ENCODE measurements at places on chromosomes 5 and 9.
A peak's percentile ranks its signal among the peaks of the same experiment; 100 is the strongest.

GRCh38 chr5:148849461-148849860 is 23.1 kb downstream of the ADRB2 start:
- DNase-seq = no peak

DNA sequence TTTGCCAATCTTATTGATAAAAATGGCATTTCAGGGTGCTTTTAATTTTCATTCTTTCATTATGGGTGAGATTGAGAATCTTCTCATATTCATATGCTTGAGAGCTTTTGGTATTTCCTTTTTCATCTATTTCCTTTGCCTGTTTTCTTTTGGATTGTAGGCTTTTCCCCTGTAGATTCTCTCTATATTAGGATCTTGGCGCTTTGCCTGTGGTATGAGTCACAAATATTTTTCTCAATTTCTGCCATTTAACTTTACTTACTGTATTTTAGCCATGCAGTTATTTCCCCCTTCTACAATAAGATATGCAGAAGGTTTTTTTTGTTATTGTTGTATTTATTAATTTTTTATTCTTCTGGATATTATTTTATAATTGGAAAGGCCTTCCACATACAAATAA is 21.5 kb upstream of the KLF9 start:
- DNase-seq = no peak

DNA sequence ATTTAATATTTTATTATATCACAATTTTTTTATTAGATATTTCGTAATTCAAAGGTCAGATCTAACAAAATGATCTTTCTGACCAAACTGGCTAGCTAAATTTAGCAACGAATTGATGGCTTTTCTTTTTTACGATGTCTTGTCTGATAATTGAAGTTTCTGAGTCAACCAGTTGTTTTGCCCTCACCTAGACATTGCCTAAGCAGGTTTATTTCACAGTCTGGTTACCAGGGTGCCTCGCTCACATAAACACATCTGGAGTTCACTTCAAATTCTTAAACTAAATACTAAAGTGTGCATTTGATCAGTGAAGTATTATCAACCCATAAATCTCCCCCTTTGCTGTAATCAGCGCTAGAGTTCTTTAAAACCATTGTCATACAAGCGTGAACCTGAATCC is 448.3 kb downstream of the TLE4 start:
- DNase-seq = no peak

GRCh38 chr9:25602400-25603044 is 75.7 kb downstream of the TUSC1 start:
- no peak for DNase-seq

- DNase-seq = no peak
These were observed 110.9 kb upstream of the GPR151 start for GRCh38 chr5:146626936-146627335.

GRCh38 chr5:170885256-170885655 is 23.4 kb downstream of the RANBP17 start:
- DNase-seq = no peak

- DNase-seq = no peak
These were observed 316.6 kb downstream of the TLE1 start for GRCh38 chr9:81372628-81373191.

- DNase-seq = no peak
These were observed 20.1 kb upstream of the CXCL14 start for GRCh38 chr5:135598691-135599395.

DNA sequence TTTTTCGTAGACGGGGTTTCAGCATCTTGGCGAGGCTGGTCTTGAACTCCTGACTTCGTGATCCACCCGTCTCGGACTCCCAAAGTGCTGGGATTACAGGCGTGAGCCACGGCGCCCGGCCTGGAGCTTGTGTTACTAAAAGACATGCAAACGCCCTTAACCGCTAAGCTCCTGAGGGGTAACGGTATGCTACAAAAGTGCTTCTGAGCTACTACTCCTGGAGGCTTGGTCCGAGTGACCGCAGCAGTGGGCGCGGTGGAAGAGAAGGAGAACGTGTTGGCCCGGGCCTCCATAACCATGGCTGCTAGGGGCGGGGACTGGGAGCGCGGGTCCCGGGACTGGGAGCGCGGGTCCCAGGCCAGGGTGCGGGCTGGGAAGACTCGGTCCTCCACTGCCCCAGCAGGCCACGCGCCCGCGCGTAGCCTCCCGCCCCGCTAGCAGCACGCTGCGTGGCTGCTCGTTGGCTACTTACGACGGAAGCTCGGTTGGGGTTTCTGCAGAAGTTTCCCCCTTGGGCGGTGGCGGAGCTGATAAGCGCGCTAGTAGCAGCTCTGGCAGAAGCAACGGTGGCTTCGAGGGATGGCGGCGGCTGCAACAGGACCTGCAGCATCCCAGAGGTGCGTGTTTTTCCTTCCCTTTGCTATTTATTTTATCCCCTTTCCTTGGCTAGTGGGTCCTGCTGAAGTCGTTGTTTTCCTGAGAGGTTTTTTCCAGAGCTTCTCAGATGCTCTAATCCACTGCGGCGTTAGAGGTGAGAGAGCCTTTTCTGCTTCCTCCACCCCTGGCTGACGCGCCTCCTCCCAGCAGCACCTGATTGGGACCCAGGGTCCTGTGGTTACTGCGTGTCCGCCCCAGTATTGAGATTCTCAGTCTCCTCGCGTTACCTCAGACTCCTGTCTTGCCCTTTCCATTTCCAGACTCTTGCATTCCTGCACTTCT is 69.2 kb upstream of the CCDC180 start:
- peak; percentile 97 for DNase-seq

DNA sequence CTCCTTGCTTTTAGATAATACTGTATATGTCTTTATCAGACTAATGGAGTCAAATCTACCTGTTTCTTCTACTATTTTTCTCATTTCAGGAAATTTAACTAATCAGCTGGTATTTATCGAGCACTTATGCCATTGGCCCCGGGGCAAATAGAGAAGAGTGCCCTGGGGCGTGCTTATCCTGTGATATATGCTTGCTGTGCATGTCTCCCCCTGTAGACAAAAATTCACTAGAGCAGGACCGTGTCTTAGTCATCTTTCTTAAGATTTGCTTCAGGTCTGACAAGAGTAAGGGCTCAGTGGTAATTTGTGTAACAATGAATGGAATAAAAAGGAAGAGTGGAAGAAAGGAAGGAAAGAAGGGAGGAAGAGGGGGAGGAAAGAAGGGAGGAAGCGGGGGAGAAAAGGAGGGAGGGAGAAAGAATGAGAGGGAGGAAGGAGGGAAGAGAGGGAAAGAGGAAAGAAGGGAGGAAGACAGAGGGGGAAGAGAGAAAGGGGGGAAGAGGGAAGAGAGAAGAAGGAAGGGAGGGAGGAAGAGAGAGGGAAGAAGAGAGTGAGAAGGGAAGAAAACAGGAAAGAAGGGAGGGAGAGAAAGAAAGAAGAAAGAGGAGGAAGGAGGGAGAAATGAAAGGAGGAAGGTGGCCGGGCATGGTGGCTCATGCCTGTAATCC is 295.7 kb upstream of the PANK3 start:
- no peak for DNase-seq

DNA sequence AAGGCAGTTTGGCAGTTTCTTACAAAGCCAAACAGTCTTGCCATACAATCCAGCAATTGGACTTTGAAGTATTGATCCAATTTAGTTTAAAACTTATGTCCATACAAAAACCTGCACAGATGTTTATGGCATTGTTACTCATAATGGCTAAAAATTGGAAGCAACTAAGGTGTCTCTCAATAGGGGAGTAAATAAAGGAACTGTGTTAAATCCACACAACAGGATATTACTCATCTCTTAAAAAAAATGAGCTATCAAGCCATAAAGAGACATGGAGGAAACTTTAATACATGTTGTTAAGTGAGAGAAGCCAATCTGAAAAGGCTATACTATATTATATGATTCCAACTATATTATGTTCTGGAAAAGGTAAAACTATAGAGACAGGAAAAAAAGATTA is 313.6 kb upstream of the CD180 start:
- no peak for DNase-seq

GRCh38 chr9:75001719-75002421 is 26.2 kb downstream of the CARNMT1 start:
- no peak for DNase-seq

GRCh38 chr9:117465706-117466105 is 50.8 kb upstream of the ASTN2 start:
- DNase-seq = no peak

- no peak for DNase-seq
These were observed 67.4 kb downstream of the CTSL start for GRCh38 chr9:87793292-87793691.

GRCh38 chr9:131084661-131085369 is 11.5 kb upstream of the AIF1L start:
- no peak for DNase-seq

DNA sequence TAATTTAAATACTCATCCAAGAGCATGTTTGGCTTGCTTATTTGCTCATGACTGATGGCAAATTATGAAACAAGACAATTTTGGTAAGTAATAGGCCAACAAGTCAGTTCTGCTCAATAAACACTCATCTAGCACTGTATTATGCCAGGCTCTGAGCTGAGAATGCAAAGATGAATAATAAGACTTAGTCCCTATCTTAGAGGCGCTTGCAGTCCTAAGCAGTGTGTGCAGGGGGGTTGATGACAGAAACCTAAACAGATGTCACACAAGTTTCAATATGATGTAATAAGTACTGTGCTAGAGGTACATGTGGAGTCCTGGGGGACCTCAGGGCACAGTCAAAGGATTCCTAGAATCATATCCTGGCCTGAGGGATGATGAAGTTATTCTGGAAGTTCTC is 287.6 kb upstream of the ADRA1B start:
- DNase-seq = no peak

- DNase-seq = no peak
These were observed 101.6 kb upstream of the PTPN3 start for GRCh38 chr9:109599711-109600110.

DNA sequence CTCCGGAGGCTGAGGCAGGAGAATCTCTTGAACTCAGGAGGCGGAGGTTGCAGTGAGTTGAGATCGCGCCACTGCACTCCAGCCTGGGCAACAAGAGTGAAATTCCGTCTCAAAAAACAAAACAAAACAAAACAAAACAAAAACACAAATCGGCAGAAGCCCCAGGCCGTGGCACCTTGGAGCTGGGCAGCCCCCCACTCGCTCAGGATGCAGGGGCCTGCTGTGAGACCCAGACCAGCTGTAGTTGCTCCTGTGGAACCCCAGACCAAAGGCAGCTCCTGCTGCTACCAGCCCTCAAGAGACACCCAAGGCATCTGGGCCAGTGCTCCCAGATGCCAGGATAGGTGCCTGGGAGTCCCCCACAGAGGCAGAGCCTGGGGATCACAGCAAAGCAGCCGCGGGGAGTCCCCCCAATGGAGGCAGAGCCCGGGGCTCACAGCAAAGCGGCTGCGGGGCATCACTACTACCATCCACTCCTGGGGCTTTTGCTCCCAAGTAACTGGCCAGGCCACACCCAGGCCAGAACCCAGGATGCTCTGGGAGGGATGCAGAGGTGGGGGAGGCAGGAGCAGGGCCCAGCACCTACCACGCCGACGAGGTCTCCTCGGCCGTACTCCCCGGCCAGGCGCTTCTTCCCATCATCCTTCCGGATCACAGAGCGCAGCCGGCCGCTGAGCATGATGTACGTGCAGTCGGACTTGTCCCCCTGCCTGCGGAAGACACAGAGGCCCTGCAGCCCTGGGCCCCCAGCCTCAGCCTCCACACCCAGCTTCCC is 37.7 kb upstream of the NSMF start:
- DNase-seq = no peak

GRCh38 chr9:133135146-133135745 is 14.2 kb upstream of the RALGDS start:
- peak; percentile 80 for DNase-seq

DNA sequence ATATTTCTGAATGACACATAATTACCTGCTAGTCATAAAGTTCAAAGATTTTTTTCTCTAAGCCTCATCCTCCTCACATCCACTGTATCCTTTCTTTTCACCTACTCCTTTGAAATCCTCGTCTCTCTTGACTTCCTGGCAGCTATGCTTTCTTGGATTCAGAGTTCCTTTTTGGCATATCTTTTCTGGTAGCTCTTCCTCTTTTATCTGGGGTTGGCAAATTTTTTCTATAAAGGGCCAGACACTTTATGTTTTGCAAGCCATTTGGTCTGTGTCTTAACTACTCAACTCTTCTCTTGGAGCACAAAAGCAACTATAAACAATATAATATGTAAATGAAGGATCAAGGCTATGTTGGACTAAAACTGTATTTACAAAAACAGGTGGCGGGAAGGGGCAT is 197.5 kb downstream of the KIAA0825 start:
- no peak for DNase-seq

GRCh38 chr5:38789777-38790176 is 56.0 kb upstream of the OSMR start:
- DNase-seq = no peak

DNA sequence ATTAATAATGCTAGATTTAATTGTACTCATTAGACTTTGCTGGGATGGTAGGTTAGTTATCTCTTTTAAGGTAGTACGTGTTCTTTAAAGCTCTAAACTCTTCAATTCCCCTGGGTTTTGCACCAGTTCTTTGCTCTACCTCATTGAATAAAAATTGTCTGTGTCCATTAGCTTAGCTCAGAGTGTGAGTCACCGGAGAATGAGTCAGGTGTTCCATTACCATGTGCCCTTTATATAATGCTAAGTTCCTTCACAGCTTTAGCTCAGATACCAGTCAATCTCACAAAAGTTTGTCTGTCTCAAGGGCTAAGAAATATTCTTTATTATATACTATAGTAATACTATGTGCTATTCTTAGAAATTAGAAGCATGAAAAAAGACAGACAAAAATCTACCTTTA is 339.4 kb downstream of the PRELID2 start:
- no peak for DNase-seq

DNA sequence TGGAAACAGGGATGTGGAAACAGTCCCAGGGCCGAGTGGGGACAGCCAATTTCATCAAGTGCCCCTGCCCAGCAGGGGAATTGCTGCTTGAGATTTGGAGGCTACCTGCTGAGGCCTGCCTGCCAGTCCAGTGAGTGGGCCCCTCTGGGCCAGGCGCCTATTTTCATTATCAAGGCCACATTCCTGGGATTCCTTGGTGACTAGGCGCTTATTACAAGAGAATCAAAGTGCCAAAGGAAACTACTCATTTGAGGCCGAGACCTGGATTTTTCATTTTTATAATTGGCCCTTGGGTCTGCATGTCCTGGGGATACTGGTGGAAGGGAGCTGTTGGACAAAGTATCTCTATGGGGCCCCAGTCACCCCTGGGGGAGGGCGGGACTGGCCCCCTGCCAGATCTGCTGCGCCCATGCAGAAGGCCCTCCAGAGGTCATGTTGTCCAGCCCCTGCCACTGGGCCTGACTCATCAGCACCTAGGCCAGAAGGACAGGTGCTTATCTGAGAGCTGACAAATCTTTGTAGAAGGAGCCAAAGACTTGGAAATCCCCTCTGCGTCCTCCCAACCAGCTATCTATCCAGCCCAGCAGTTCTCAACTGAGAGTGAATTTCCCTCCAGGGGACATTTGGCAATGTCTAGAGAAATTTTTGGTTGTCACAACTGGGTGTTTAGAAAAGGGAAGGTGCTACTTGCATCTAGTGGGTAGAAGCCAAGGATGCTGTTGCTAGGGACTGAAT is 45.6 kb downstream of the FOXI1 start:
- DNase-seq = no peak

Data from posterior cingulate gyrus (tissue), 11 donors.